Ammon's horn (tissue), 1 donor: ENCODE measurements at places on chromosomes 1 and 21.

DNA sequence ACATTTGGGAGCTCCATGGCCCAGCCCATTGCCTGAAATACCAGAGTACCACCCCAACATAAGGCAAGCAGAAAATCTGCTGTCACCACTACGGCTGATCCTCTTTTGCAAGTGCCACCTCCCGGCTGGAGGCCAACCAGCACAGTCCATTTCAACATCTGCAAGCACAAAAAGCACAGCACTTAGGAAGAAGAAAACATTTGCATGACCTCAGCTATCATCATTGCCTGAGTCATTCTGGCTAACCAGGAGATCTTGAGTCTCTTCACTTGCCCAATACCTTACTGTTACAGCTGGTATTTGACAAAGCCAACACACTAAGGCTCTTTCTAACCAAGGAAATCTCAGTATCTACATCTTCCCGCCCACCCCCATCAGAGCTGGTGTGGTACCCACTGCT lies 55.9 kb downstream of the NEK7 start:
- no peak for DNase-seq

GRCh38 chr1:70194601-70195000 lies 10.8 kb downstream of the LRRC40 start:
- no peak for DNase-seq

- DNase-seq = no peak
Measured at GRCh38 chr1:117654493-117655219, 48.8 kb downstream of the TENT5C start.

- no peak for DNase-seq
Measured at GRCh38 chr1:176638713-176639526, 175.9 kb downstream of the PAPPA2 start.

- no peak for DNase-seq
Measured at GRCh38 chr1:203536980-203537455, 43.1 kb downstream of the OPTC start.

DNA sequence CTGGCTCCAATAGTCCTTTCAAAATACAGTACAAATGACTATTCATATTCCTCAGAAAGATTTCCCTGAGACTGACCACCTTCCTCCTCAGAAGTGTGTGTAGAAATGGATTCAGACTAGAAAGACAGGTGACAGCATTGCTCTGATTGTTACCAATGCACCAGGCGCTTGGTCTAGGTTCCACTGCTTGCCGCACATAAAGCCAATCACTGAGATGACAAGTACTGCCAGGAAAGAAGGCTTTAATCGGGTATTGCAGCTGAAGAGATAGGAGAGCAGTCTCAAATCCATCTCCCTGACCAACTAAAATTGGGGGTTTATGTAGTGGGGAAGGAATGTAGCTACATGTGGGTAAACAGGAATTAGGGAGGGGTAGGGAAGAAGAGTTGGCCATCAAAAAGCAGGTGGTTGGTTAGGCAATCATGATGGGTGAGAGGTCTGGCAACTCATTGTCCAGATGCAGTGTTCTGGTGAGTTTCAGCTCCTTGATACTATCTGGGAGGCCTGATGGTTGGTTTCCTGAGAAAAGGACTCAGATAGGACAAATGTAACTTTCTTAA lies 98.0 kb downstream of the KCNH1 start:
- DNase-seq = no peak

DNA sequence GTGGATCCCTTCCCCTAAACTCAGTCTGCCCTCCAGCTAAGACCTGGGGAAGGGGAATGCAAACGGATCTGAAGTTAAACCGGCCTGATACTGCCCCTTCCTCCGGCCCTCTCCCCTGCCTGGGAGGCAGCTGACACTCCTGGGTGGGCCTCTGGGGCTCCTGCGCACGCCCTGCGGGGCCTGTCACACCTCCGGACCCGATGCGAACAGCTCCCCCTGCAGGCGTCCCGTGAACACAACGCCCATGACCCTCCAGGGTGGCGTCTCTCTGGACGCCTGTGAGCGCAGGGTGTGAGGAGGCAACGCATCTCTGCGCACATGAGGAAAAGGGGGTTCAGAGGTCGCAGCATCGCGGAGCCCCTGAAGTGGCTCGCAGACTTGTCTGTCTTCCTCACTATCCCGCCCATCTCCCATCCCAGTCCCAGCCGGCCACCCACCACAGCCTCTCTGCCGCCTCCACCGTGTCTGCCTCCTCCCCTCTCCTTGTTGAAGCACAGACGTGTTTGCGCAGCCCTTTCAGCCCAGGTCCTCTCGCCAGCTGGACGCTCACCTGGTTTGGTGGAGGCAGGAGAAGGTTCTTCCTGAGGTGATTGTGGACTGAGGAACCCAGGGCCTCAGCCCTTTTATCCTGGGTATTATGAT lies 421 bp upstream of the LCE3A start:
- no peak for DNase-seq

DNA sequence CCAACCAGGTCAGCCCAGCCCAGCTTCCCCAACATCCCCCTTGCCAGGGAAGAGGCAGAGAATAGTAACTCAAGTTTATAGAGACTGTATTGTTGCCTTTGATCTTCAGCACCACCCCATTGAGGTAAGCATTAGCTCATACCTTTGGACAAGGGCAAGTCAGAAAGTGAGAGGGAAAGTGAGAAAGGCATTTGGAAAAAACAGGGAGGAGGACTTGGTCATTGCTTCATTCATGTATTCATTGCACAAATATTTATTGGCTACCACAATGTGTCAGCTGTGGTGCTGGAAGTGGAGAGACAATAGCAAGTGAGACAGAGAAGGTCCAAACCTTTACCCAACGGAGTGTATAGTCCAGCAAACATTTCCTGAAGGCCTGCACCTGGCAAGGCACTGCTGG lies 561.2 kb downstream of the KIF26B start:
- DNase-seq = no peak

- no peak for DNase-seq
Measured at GRCh38 chr1:232940262-232940661, 10.1 kb upstream of the NTPCR start.

DNA sequence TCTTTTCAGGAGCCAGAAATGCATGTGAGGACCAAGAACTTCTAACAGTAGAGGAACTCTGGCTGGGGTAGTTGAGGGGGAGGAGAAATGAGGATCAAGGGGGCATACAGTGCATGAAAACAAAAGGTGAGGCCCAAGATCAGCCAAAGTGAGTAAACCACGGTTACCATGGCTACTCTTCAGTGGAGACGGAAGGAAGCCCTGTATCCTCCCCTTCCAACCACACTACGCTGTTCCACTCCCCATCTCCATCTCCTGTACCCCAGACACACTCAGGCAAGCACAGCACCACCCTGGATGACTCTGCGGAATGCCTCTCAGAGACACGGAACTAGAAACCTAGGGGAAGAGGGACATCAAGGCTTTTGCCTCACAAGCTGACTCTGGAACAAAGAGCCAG lies 157.6 kb upstream of the CAMK1G start:
- no peak for DNase-seq

- peak; percentile 81 for DNase-seq
Measured at GRCh38 chr1:177948336-177948972, 21.4 kb downstream of the SEC16B start.

DNA sequence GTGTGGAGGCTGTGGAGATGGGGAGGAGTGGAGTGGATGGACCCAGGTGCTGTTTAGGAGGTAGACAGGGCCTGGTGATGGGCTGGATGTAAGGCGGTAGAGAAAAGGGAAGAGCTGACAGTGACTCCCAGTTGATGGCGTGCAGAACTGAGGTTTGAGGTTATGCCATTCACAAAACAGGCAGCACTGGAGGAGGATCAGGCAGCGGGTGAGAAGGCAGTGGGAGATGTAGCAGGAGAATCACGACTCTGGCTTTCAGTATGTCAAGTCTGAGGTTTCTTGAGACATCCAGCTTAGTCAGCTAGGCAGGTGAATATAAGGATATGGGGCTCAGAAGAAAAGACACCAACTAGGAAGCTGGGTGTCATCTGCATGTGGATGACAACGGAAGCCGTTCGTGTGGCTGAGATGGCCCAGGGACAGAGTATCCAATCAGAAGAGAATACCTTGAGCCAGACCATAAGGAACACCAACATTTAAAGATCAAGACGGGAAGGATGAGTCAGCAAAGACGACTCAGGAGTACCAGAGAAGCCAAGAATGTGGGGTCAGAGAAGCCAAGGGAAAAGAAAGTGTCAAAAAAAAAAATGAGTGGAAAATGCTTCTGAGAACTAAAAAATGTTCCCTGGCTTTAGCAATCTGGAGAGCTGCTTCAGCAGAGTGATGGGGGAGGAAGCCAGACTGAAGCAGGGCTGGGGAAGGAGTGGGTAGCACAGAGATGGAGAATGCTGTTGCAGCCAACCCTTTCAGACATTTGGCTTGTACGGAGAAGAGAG lies 15.2 kb downstream of the LRRN2 start:
- DNase-seq = peak; percentile 65

DNA sequence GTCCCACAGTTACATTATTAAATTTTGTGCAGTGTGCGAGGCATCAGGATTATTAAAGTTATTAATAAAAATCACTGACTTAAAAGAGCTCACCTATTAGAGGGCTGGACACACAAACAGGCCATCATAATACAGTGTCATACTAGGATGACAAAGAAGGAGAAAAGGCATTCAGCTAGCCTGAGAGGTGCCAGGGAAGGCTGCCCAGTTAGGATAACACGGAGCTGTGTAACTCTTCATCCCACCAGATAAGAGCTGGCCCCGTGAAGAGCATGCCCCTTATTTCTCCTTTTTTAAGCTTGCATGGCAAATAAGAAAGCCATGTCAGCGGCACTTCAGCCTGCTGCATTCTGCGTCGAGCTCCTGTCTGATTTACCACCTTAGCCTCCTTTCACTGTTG lies 109.5 kb downstream of the KCNK1 start:
- DNase-seq = no peak

- peak; percentile 57 for DNase-seq
Measured at GRCh38 chr1:169115891-169116585, 9.5 kb downstream of the ATP1B1 start.

GRCh38 chr1:78081980-78082860 lies 36.5 kb downstream of the GIPC2 start:
- no peak for DNase-seq

DNA sequence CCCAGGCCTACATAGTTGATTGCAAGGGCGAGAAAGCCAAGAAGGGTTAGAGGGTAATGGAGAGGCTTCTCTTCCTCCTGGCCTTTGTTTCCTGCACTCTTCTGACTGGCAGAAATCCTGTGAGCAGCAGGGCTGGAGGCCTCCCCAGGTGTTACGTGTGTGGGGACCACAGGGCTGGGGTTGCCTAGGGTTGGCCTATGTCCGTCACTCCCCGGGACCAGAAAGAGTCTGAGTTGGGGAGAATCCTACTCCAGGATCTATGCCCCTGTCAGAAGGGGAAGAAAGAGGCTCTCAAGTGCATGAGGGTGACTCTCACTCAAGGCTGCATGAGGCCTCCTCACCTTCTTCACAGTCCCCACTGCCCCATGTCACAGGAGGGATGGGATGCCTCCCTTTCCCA lies 38.5 kb downstream of the IGFN1 start:
- DNase-seq = no peak

DNA sequence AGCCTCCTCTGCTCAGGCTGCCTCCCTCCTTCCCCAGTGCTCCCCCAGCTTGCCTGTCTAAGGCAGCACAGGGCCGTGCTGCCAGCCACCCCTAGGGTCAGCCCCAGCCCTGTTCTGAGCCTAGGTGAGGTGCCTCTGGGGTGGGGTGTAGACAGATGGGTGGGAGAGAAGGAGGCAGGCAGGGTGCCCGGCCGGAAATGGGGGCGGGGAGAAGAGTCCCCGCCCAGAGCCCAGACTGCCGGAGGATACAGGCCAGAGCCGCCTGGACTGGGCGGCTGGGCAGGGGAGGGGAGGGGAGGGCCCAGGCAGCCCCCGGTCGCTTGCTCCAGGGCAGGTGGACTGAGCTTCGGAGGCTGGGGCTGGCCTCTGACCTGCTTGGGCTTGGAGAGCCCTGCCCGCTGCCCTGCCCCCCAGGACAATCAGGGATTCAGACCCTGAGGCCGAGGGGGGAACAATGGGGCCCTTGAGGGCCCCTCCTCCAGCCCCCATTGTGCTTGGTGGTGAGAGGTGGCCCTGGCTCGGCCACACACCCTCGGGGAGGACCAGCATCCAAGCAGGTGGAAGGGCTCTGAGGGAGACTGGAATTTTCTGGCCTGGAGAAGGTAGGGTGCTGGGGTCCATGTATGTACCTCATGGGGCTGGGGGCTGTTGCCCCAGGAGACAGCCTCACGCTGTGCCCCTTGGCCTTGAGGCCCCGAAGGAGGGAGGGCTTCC lies at the start of gene GJC2:
TSS of gene GJC2 (plus strand) at position 525 of the 714 bp plus-strand sequence. CDS start 7,829 bp downstream, outside the sequence.
- DNase-seq = peak; percentile 72

GRCh38 chr1:95339377-95339776 lies 105.4 kb downstream of the RWDD3 start:
- no peak for DNase-seq

- DNase-seq = no peak
Measured at GRCh38 chr1:245645894-245646293, 491.1 kb downstream of the KIF26B start.

- no peak for DNase-seq
Measured at GRCh38 chr1:33741749-33742148, 122.1 kb upstream of the HMGB4 start.

DNA sequence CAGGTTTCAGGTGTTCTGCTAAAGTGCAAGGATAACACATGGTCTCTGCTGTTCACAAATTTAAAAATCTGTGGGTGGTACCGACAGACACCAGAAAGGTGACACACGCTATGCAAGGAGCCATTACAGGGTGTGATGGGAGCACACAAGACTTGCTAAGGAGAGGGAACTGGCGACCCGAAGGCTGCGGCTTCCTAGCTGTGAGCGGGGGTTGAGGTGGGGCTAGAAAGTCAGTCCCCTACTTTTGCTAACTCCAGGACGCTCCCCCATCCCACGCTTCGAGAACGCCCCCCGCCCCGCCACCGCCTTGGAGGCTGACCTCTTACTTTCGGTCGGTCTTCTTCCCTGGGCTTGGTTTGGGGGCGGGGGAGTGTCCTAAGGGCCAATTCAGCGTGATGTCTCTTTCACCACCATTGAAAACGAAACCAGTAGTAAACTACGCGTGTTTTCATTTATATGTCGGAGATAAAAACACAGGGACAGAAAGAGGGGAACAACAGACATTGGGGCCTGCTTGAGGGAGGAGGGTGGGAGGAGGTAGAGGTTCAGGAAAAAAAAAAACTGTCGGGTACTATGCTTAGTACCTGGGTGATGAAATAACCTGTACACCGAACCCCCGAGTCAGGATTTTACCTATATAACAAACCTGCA lies 1.1 kb downstream of the CKS1B start:
- DNase-seq = no peak

GRCh38 chr1:157278383-157279137 lies 140.4 kb upstream of the ETV3 start:
- DNase-seq = no peak

- DNase-seq = no peak
Measured at GRCh38 chr1:89904219-89904980, 83.6 kb downstream of the LRRC8D start.

DNA sequence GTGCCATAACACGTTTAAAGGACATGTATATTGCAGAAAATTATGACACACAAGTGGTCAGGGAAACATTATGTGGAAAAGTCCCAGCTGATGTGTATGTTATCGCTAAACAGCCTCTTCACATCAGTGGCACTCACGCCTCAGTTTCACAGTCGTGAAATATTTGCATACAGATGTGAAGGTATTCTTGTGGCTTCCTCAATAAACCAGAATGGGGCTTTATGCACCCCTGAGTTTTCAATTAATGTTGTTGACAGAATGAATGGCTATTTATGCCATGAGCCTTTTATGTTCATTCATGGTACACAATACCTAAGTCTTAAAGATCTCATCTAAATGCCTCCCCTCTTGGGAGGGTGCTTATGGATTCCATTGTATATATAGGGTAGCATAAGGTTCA lies 202.1 kb upstream of the ADGRL2 start:
- no peak for DNase-seq

- DNase-seq = peak; percentile 54
Measured at GRCh38 chr1:25246600-25247023, 642 bp downstream of the RSRP1 start.

- DNase-seq = no peak
Measured at GRCh38 chr1:205230982-205231381, 3.2 kb downstream of the TMCC2 start.
